ENCODE measurements at places on chromosomes 7 and 10. TPM values are rescaled to one million over a fixed set of nuclear protein-coding genes. Genes with fewer than 3 reads are reported as not detected.
A peak's percentile ranks its signal among the peaks of the same experiment; 100 is the strongest.

GRCh38 chr7:14065286-14065685 lies 75.8 kb upstream of the ETV1 start:
- no peak for DNase-seq

DNA sequence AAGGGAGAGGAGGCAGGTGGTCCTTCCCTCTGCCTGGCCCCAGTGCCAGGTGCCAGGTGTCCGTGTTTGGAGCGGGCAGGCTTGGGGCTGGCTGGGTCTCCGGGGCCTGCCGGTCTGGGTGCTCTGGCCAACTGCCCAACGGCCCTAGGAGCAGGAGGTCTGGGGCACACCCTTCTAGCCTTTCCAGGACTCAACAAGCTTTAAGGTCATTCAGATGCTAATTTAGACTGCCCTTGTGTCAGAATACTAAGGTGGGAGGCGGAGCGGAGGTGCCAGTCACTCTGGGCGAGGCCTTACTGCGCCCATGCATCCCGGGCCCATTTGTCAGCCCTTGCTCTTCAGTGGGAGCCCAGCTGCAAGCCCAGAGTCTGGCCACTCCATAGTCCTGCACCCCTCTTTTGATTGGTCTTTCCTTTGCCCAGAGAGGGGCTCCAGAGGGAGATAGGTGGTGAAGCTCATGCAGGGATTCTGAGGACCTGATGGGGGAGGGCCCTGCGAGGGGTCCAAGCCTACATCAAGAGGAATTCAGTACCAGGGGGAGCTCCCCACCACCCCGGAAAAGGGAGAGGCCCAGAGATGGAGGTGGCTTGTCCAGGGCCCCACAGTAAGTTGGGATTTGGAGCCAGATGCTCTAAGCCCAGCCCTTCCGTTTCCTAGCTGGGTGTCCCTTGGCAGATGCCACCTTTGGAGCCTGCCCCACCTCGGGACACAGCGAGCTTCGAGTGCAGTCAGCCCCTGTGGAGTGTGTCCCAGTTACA lies 1.3 kb downstream of the PGAM2 start:
- no peak for DNase-seq

- DNase-seq: no peak
Measured at GRCh38 chr7:43303740-43304241, 191.3 kb downstream of the HECW1 start.

GRCh38 chr10:12013926-12014325 lies 28.7 kb downstream of the UPF2 start:
- DNase-seq: no peak

GRCh38 chr7:94067047-94067446 lies 62.9 kb upstream of the BET1 start:
- no peak for DNase-seq

DNA sequence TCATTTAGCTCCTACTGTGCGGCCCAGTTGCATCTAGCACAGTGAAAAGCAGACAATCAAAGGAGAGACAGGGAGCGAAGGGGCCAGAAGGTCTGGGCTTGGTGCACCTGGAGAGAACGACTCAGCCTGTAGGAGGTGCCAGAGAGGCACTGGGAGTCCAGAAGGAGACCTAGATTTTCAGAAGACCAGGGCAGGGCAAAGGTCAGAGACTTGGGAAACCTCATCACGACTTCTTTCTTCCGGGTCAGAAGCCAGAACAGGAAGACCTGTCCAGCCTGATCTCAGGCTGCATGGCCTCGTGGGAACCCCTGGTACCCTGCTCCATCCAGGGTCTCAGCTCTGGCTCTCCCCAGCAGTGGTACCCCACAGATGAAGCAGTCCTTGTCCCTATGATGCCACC lies 5.2 kb downstream of the AGAP3 start:
- no peak for DNase-seq

DNA sequence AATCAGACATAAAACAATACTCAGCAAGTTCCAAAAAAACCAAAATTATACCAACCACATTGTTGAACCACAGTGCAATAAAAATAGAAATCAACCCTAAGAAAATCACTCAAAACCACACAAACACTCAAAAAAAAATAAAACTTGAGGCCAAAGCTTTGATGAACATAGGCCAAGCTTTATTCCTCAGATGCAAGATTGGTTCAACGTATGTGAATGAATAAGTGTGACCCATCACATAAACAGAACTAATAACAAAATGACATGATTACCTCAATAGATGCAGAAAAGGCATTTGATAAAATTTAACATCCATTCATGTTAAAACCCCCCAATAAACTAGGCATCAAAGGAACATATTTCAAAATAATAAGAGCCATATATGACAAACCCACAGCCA lies 506.1 kb upstream of the FZD8 start:
- no peak for DNase-seq

DNA sequence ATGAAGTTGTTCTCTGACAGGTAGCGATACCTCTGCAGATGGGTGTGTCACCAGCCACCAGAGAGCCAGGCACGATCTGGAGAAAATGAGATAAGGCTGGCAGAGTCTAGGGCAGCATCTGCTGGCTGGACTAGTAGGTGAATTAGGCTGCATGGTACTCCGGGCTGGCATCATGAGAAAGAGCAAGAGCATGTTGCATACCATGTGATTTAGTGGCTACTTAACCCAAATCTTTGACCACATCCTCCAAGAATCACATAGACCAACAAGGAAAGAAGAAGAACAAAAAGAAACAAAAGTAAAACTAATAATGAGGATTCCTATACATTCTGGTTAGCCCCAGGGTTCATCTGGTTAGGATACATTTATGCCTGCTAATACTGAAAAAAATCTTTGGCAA lies 23.4 kb upstream of the FAM170B start:
- no peak for DNase-seq

DNA sequence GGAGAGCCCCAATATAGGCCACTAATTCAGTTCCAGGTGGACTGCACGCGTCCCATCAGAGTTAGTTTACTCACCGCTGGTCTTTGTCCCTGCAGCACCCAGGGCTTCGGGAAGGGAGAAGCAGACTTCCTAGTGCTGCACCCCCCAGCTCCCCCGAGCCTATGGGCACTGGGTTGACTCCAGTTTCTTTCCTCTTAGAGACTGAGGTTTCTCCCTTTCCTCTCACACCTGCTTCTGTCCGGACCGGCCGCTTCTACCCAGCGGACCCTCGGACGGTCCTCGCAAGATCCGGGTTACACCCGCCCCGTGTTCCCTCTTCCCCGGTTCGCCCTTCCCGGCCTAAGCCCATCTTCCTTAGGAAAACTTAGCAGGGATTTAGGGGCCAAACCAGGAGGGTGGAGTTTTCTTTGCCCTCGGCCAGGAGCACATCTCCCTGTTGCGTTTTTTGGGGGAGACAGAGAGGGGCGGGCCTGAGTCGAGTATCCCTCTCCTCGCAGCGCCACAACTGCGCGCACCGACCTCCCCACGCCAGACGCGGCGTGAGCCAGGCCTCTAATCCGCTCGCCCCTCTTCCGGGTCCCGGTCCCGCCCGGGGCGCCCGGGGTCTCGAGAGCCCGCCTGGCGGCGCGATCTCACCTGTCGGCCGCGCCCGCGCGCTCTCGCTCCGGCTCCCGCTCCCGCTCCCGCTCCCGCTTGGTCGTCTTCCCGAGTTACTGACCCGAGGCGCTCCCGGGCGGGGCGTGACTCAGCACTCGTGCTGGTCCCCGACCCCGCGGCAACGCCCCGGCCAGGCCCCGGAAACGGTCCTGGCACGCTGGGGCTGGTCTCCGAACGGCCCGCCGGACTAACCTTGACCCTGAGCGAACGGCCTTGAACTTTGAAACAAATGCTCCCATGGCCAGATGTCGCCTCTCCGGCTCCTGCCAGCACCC lies at the start of gene AIFM2:
Gene AIFM2 (minus strand): TSS at position 728 of the 932 bp plus-strand sequence. CDS start 8,741 bp downstream, outside the sequence.
- peak; percentile 25 for DNase-seq

DNA sequence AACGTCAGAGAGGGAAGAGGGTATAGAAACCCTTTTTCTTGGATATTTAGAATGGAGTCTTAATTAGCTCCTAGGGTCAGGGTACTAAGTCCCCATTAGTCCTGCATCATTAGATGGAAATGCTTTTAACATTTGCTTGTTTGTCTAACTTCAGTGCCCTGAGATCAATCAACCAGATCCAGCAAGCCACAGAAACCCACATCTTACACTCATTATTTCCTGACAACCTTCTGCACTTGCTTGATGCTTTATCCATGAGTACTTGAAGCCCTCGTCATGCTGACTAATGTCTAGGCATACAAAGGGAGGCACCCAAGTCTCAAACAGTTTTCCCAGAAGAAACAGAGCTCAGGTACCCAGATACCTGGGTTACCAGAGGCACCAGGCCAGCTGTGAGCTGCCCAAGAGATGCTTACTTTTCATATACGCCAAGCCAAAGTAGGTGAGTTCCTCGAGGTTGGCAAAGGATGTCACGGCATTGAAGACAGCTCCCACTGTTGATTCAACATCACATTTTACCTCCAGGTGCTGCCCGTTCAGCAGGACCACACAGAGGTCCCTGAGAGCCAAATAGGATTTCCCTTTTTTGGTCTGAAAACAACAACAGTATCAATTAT lies 42.7 kb downstream of the FRMPD2 start:
- no peak for DNase-seq

GRCh38 chr10:60883187-60883586 lies 60.8 kb downstream of the RHOBTB1 start:
- DNase-seq: no peak

GRCh38 chr10:28965937-28966336 lies 288.6 kb downstream of the BAMBI start:
- DNase-seq: no peak

- no peak for DNase-seq
Measured at GRCh38 chr7:106767078-106767477, 98.0 kb upstream of the PIK3CG start.

DNA sequence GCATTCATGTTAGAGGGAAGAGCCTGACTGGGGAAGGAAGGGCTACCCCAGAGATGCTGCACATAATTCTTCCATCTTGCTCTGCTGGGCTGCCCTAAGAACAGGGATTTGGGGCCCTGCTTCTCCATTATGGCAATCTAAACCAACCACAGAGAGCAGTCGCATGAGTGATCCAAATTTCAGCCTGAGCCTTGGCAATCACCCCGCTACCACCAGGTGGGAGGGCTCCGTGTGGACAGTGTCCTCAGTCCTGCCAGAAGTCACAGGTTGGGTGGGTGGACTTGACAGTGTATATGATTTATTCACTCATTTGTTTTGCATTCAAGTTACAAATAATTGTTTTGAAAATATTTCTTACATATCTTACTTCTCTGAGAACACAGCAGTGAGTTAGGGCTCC lies 22.0 kb downstream of the ABCC2 start:
- no peak for DNase-seq

GRCh38 chr10:128026615-128027300 lies 99.5 kb downstream of the MKI67 start:
- DNase-seq: no peak

DNA sequence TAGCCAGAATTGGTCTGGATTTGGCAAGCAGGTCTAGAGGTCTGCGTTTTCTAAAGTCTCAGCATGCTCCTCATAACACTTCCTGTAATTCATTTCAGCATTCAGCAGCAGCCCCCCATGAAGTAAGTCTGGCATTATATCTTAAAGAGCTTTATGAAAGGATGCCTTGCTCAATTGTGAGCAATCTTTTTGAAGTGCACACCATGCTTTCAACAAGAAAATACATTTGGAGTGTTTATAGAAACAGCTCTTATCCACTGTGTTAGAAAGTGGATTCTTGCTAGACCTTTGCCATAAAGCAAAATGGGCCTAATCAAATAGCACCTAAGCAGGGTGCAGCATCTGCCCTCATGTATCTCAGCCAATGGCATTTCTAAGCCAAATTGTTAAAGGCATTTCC lies 378.0 kb upstream of the AKR1E2 start:
- no peak for DNase-seq

DNA sequence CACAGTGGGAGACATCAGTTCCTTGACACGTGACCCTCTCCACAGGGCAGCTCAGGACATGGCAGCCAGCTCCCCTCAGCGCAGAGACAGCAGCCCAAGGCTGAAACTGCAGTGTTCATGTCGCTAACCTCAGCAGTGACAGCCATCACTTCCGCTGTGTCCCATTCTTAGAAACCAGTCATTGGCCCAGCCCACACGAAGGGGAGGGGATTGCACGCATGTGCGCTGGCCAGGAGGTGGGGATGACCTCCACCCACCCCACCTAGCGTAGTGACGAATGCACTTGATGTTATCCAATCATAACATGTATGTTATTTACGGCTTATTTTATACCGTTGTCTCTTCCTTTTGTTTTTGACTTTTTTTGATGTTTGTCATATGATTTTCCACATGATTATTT lies 36.9 kb upstream of the EGFR start:
- no peak for DNase-seq

- no peak for DNase-seq
Measured at GRCh38 chr10:117260084-117260483, 19.2 kb downstream of the SLC18A2 start.

DNA sequence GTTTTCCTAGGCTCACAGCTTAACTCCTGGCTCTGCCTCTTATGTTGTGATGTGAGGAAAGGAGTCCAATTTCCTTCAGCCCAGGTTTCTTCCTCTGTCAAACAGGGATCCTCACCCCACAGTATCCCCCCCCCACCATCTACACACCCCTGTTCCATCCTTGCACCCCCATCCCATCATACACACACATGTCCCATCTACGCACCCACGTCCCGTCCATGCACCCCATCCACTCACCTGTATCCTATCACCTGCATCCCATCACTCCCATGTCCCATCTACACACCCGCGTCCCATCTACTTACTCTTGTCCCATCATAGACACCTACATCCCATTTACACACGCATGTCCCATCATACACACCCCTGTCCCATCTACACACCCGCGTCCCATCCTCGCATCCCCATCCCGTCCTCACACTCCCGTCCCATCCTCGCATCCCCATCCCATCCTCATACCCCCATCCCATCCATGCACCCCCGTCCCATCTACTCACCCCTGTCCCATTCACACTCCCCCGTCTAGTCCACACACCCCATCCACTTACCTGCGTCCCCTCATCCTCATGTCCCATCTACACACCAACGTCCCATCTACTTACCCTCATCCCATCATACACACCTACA lies 117.3 kb downstream of the TRRAP start:
- no peak for DNase-seq

GRCh38 chr10:5496261-5497250 lies 2.8 kb downstream of the CALML5 start:
- DNase-seq: no peak

GRCh38 chr10:116125180-116125579 lies 147.8 kb downstream of the GFRA1 start:
- DNase-seq: no peak

GRCh38 chr7:15801041-15801440 lies 114.6 kb upstream of the MEOX2 start:
- DNase-seq: no peak

Gene CTBP2
- total RNA-seq: 1.8 TPM

Gene CEP55
- 44.4 TPM for total RNA-seq

Gene CNNM1
- 0.16 TPM for total RNA-seq

Gene CRTAC1
- total RNA-seq: not detected

Gene SVOPL
- not detected for total RNA-seq

Gene TMEM196
- total RNA-seq: not detected

Gene TAS2R5
- total RNA-seq: 0.88 TPM

Gene SPRN
- not detected for total RNA-seq
